ENCODE measurements at places on chromosomes 2 and 18.

DNA sequence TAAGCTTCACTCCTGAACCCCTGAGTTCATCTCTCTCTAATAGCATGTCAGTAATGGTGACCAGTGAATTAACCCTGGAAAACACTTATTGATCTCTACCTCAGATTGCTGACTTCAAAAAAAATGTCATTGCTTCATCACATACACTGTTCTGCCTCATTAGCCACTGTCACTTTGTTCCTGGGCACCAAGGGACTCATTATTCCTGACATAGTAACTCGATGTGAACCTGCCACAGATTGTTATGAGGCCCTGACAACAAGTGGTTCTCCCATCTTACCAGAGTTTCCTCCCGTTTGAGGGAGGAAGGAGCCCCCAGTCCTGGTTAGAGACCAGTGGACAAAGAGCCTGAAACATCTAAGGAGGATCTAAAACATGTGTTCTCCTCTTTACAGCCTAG, 403.3 kb upstream of the SMIM21 start:
- no peak for ATAC-seq

DNA sequence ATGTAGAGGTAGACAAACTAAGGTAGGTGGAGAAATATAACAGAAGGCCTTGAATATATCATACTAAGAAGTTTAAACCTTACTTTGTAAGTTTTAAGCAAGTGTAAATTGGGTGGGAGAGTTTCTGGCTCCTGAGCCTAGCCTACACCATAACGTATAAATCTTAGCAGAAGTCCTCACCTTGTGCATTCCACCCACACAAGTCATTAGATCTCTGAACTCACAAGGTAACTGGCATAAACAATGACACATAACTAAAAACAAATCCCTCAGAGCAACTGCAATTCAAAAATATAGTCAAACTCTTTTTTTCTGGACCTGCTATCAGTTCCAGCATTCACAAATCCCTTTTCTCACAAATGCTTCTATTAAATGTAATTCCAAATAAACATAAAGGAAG, 9.4 kb downstream of the REV1 start:
- peak; percentile 61 for ATAC-seq

GRCh38 chr2:121134728-121135127, 150.3 kb downstream of the TFCP2L1 start:
- no peak for ATAC-seq

DNA sequence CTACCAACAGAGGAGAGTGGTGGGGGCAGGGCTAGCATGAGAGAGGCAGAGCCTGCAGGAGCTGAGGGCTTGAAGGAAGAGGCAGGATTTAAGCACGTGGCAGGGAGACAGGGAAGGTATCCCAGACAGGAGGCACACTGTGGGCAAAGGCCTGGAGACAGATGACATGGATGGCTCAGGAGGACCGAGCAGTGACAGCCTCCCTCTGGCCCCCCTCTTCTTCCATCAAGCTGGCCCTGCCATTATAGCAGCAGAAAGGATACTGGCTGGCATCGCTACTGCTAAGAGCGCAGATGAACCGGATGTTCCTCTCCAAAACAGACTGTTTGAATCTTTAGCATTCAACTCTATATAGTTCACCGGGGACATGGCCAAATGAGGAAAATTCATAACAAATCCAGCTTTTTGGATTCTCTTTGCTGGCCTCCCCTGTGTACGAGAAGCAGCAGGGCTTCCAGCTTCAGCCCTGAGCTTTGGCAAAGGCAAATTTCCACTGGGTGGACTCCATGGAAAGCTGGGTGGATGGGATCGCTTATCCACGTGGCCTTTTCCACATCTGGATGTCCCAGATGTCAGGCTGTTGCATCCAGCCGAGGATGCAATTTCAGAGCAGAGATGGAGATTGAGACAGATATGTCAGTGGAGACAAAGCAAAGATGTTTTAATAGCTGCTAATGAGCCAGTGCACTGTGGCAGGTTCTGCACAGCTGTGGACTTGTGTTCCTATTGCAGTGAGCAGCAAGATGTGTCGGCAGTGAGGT, 36.2 kb downstream of the CAPN13 start:
- no peak for ATAC-seq

GRCh38 chr2:46858702-46859090, 56.9 kb downstream of the MCFD2 start:
- ATAC-seq, result no peak
